ENCODE measurements at places on chromosomes 13 and 19.

- peak; percentile 58 for DNase-seq
Measured at GRCh38 chr19:17339088-17339741, 1.9 kb downstream of the GTPBP3 start.

DNA sequence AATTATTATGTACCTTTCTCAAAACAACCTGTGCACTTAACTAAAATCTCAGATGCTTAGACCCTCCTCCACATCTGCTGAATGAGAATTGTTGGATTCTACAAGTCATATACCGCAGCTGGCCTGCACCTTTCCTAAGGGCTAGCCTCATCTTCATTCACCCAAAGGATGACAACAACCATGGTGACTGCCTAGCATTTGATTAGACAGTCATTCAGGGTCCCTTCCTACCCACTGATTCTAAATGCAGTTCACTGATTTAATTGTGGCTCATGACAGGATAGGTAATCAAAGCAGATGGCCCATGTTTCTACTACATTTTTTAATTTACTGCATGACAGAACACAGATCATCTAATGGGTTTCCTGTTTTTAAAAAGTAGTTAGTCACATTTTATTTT is 551.9 kb upstream of the SLC10A2 start:
- no peak for DNase-seq

- no peak for DNase-seq
Measured at GRCh38 chr13:52085421-52085820, 43.5 kb downstream of the NEK5 start.

DNA sequence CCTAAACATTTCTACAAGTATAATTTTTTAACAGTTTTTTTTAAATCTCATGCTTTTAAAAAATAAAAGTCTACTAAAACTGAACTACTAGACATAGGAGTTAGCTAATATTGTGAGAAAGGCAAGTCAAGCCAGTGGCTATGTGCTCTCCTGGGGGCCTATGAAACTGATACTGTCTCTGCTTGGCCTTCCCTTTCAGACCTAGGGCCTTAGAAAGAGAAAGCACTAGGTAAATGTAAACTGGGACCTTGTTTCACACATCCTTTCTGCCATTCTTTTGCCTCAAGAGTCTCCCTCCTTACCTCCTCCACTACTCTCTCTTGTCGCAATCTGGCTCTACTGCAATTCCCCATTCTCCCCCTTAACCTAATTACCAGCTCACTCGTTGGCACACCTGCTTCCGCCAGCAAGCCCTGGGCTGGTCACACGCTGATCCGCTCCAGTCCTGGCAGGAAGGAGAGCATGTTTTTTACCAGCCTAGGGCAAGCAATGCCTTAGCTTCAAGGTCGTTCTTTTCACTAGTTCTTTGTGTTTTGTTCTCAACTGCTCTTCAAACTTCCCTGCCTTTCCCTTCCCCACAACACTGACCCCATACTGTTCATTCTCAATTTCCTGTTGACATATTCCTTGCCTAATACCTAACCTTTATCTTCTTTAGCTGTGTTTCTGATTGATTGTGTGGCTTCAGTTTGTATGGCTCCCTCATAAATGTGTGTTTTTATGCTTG is 23.1 kb downstream of the TBC1D4 start:
- DNase-seq: no peak

- no peak for DNase-seq
Measured at GRCh38 chr19:13579388-13580060, 73.2 kb upstream of the CACNA1A start.

DNA sequence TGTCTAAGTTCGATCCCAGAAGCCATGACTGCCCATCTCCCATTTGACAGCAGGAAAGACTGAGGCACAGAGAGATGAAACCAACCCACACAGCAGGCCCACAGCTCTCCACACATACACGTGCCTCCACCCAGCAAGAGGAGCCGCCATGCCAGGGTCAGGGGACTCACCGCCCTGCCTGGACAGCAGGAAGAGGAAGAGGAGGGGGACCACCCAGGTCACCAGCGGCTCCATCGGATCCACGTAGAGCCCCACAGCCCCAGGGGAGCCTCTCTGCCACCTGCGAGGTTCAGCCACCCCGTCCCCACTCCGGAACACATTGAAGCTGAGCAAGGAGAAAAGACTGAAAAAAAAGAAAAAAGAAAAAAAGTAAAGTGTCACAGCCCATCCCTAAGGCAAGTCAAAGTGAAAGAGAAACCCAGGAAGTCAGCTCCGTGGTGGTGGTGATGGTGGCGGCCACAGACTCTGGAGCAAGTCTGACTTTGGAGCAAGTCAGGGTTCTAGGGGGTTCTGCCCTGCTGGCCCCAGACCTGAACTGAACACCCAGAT is at the start of gene IL12RB1:
IL12RB1 (minus strand) TSS at position 345 of the 549 bp plus-strand sequence; CDS start at position 234, 111 bp downstream.
- DNase-seq: peak; percentile 35

- DNase-seq: no peak
Measured at GRCh38 chr13:112105244-112105681, 38.3 kb downstream of the SOX1 start.

- no peak for DNase-seq
Measured at GRCh38 chr19:6533746-6534418, 3.1 kb downstream of the TNFSF9 start.

DNA sequence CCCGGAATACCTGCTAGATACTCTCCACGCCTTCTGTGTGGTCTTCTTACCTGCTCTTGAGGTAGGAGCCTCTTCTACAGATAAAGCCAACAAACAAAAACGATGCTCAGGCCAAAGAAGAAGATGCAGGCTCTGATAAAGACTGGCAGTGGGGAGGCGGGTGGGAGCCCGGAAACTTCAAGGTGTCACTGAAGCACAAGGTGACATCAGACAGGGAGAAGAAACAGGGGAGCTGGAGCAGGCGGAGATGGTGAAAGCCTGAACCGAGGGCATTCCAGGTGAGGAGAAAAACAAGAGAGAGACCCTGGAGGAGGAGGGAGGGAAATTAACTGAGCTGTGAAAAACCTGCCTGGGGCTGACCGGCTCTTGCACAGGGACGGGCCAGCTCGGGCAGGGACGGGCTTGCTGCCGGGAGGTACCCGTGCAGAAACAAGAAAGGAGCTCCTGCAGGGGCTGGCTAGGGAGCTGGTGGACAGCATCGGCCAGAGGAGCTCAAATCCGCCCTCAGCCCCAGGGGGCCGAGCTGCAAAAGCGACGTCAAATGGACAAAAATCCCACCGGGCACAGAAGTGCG is 19.0 kb downstream of the GNG7 start:
- DNase-seq: no peak

DNA sequence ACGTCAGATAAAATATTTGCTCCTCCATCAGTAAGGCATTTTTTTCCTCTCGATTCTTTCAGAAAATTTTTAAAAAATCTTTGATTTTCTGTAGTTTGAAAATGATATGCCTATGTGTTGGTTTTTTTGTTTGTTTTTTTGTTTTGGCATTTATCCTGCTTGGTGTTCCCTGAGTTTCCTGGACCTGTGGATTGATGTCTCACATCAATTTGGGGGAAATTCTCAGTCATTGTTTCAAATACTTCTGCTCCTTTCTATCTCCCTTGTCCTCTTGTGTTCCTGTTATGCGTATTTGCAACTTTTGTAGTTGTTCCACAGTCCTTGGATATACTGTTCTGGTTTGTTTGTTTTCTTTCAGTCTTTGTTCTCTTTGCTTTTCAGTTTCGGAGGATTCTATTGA is 18.8 kb upstream of the FLT1 start:
- DNase-seq: no peak

GRCh38 chr13:51562011-51562671 is 22.1 kb upstream of the WDFY2 start:
- no peak for DNase-seq
